ENCODE measurements at places on chromosomes 3 and 15. TPM values are rescaled to one million over a fixed set of nuclear protein-coding genes. Genes with fewer than 3 reads are reported as not detected.

The SUCLG2 gene
- polyA plus RNA-seq = 41.8 TPM

The FBXL22 gene
- 21.2 TPM for polyA plus RNA-seq

The CCR9 gene
- polyA plus RNA-seq = 0.07 TPM

The CFAP44 gene
- 14.0 TPM for polyA plus RNA-seq

DNA sequence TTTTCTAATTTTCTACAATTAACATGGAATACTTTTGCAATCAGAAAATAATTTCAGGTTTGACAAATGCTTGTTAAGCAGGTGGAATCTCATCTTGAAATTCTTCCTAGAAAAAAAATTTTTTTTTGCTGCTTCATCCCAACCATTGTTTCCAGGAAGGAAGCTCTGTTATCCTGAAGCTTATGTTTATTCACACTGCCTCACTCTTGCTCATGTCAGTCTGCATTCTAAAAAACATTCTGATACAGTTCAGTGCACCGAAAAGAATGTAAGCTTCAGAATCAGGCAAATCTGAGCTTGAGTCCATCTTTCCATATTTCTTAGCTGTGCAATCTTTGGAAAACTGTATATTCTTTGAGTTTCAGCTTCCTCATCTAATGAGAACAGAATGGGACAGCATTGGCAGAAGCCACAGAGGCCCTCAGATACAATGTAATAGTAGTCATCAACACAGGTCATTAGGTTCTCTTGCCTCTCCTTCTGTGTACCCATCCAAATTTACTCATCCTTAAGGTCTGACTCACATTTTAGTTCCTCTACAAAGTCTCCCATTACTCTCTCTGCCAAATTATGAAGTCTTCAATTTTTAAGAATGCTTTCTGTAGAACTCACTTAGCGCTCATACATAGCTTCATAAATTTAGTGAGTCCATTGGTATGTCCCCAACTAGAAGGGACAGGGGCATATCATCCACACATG lies 881.8 kb upstream of the NR2F2 start:
- DNase-seq = no peak

GRCh38 chr3:3066378-3066777 lies 43.8 kb downstream of the IL5RA start:
- DNase-seq = no peak

DNA sequence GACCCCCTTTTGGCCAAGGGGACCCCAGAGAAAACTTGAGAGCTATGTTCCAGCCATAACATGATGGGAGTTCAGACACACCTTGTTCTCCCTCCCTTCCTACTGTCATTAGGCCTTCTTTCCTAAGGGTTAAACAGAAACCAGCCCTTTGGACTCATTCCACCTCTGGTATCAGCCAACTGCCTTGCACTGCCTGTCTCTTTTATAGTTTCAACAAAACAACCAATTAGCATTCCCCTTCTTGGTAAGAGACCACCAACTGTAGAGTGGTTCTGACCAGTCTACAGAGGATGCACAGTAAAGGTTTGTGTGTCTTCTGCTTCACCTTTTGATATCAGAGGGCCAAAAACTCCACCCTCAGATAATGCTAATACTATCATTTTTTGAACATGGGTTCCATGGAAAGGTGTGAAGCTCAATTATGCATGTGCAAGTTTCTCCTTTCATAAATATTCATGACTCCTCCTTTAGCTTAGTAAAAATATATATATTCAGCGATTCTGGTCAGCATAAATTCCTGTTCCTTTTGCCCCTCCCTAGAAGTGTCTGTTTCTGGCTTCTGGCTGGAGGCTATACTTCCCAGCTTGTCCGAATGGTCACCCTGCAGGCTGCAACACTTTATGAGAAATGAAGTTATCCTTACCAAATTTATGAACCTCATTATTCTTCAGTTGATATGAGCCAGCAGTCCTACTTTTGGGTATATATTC lies 55.9 kb downstream of the SERP1 start:
- no peak for DNase-seq

DNA sequence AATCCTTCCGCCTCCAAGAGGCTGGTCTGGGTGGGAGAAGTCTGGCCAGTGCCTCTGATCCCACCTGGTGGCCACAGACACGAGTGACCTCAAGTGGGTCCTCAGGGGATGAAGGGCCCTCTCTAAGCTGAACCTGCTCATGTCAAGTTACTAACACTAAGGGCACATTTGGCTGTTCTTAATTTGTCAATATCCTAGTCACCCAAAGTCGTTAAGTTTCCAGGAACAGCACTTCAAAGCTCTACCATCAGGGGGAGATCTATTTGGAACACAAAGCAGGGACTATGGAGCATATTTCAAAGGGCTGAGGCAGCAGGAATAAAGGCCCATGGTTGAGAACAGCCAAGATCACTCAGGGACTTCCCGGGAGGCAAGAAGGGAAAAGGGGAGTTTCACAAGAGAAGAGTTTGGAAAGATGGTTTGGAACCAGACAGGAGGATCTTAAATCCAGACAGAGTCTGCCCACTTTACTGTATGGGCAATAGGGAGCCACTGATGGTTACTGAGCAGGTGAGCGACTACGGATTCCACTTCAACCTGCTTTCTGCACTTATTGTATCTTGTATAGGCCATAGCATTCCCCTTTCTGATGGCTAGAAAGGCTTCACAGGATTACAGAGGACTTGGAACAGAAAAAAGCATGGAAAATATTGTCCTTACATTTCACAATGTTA lies 13.7 kb downstream of the OXTR start:
- DNase-seq = no peak
